SHP77 (cell line): ENCODE measurements at places on chromosomes 16 and 17.

- no peak for DNase-seq
Measured at GRCh38 chr16:84471316-84471715, 33.1 kb downstream of the MEAK7 start.

DNA sequence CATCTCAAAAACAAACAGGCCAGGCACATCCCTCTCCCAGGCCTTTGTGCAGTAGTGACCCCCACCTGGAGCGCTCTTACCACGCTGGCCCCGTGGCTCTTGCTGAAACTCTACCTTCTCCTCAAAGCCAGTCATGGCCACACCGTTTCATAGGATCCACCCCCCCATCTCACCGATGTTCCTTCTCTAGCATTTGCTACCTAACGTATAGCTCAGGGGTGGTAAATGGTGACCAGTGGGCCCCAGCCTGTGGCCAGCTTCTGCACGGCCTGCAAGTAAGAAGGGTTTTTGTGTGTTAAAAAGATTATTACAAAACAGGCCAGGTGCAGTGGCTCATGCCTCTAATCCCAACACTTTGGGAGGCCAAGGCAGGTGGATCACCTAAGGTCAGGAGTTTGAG lies 43.8 kb downstream of the RMI2 start:
- no peak for DNase-seq

- no peak for DNase-seq
Measured at GRCh38 chr16:57704011-57704904, 9.7 kb downstream of the DRC7 start.

DNA sequence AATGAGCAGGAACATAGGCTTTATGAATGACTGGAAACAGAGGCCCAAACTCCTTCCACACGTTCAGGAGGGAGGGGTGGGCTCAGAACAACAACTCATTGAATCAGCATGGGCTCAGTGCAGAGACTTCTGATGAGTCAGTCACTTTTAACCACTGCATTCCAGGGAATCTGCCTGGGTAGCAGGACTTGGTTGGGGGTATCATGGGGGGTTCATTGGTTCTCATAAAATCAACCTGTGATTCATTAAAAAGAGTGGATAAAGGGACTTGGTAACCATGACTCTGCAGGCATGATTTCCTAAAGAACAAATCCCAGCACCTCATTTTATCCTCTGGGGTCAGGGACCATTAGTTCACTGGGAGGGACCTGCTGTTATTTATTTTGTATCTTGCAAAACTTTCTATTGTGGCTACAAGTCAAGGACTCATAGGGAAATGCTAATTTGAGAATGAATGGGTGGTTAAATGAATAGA lies 13.8 kb downstream of the ITGB3 start:
- DNase-seq = no peak

- DNase-seq = no peak
Measured at GRCh38 chr17:2681650-2682049, 29.9 kb downstream of the CLUH start.

DNA sequence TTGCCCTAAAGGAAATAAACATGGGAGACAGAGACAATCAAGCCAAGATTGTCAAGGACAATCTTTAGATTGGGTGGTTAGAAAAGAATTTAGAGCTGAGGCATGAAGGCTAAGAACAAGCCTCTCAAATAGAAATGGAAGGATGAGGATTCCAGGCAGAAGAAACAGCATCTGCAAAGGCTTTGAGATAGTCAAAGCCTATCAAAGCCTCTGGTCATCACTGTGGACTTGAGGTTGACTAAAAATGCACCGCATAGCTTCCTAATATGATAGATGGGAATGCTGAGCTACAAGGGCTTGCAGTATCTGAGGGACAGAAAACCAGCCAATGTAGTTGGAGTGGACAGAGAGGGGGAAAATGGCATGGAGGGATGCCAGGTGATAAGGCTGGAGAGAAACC lies 109.8 kb upstream of the FAM20A start:
- no peak for DNase-seq

- no peak for DNase-seq
Measured at GRCh38 chr17:8413328-8413727, 15.7 kb upstream of the RNF222 start.
